ENCODE measurements at places on chromosomes 6 and 20.

- DNase-seq, result no peak
These were observed 17.0 kb upstream of the MEP1A start for GRCh38 chr6:46776070-46776712.

GRCh38 chr20:56986931-56987720 is 279.3 kb downstream of the BMP7 start:
- no peak for DNase-seq

DNA sequence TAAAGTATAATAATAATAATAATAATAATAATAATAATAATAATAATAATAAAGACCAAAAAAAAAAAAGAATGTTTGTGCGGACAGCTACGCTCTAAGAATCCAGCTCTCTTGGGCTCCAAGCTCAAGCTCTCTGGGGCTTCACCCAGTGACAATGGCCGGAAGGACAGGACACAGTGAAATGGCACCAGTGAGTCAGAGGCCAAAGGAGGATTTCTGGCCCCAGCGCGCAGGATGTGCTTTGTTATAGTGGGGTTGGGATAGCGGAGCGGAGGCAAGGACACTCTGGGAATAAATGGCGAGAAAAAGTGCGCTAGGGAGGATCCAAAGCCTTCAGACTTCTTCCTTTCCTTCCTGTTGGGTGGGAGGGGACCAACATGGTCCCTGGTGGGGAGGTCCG is 38.2 kb downstream of the HLA-A start:
- DNase-seq, result no peak

DNA sequence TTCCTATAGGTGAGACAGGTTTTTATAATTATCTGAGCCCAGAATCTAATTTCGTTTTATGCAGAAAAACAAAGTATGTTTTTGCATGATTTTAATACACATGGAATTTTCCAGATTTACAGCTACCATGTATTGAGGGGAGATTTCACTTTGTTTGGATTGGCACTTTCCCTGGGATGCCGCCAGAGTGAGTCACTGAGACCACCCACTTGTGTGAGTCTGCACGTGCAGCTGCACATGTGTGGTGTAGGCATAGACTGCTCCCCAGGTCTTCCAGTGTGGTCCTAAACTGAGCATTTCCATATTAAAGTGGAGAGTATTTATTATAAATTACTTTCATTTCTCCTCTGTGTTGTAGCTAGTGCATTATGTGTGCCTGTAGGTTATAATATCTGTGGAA is 186.8 kb downstream of the UBE3D start:
- DNase-seq, result no peak

GRCh38 chr20:38935967-38936407 is 9.8 kb downstream of the FAM83D start:
- DNase-seq, result no peak

- no peak for DNase-seq
These were observed 22.6 kb upstream of the XRN2 start for GRCh38 chr20:21280522-21281016.

- no peak for DNase-seq
These were observed 98.1 kb upstream of the VSTM2L start for GRCh38 chr20:37804584-37805566.

- DNase-seq, result no peak
These were observed at the start of gene SLC22A3 for GRCh38 chr6:160348223-160349019. Gene SLC22A3 (plus strand): TSS chr6:160348378. CDS start chr6:160348420, 42 bp downstream.

DNA sequence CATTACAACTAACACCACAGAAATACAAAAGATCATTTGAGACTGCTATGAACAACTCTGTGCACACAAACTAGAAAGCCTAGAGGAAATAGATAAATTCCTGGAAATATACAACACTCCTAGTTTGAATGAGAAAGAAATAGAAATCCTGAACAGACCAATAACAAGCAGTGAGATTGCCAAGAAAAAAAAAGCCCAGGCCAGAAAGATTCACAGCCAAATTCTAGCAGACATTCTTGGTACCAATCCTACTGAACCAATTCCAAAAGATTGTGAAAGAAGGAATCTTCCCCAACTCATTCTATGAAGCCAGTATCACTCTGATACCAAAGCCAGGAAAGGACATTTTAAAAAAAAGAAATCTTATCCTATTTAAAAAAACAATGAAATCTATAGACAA is 7.0 kb upstream of the CDK19 start:
- DNase-seq, result no peak

GRCh38 chr6:92810913-92811312 is 608.4 kb downstream of the EPHA7 start:
- DNase-seq, result no peak

DNA sequence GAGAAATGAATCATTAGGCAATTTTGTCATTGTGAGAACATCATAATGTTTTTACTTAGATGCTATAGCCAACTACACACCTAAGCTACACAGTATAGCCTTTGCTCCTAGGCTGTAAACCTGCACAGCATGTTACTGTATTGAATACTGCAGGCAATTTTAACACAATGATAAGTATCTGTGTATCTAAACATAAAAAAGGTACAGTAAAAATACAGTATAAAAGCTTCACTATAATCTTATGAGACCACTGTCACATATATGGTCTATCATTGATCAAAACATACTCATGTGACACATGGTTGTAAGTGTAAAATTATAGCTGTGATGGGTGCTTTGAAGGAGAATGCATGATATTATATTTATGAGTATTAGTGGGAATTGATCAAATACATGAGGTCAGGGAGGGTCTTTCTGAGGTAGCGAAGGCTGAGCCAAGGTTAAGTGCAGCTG is 29.2 kb upstream of the CCN2 start:
- no peak for DNase-seq

- DNase-seq, result no peak
These were observed 1087.6 kb upstream of the CITED2 start for GRCh38 chr6:140462076-140462452.

DNA sequence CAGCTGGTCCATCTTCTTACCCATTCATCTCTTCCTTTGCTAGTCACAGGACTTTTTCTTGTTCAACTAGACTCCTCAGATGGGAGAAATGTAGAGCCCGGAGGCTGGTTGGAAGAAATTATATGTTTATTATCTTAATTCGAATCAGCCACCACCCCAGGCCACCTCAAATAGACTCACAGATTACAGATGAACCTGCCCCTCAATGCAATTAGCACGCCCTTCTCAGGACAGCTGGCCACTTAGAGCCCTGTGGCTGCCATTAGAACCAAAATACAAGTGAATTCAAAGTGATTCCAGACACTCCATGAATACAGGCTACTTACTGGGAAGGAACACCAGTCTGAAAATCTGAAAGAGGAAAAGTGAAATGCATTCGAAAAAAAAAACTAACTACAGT is 176.4 kb downstream of the MAFB start:
- DNase-seq, result no peak

GRCh38 chr6:10082385-10082784 is 332.5 kb downstream of the TFAP2A start:
- DNase-seq, result no peak

DNA sequence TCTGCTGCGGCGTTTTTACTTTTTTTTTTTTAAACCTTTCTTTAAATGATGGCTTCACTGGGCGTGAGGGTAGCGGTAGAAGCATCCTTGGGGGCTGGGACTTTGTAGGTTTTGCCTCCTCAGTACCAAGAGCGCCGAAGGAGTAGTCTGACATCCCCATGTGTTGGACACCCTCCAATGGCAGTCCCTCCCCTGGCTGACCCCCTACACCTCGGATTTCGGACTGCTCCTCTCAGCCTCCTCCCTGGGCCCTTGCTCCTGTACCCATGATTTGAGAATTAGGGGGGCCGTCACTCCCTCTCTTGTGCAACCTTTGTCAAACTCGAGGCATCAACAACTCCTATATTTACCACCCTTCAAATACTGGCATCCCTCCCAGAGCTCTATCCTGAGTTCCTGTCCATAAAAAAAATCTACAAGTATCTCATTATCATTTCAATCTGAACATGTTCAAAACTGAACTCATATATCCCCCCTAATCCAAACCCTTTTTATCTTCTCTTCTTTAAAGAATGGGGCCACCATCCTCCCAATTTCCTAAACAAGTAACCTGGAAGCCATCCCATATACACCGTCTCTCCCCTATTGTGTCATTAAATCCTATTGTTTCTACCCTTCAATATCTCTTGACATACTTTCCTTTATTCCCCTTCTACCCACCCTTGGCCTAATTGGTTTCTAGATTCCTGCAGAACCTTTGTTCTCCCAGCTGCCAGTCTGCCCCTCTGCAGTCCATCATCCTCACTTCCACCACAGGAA is 1.2 kb upstream of the ARFGEF3 start:
- DNase-seq, result no peak

GRCh38 chr20:62955519-62956386 is 3.2 kb downstream of the SLC17A9 start:
- no peak for DNase-seq

DNA sequence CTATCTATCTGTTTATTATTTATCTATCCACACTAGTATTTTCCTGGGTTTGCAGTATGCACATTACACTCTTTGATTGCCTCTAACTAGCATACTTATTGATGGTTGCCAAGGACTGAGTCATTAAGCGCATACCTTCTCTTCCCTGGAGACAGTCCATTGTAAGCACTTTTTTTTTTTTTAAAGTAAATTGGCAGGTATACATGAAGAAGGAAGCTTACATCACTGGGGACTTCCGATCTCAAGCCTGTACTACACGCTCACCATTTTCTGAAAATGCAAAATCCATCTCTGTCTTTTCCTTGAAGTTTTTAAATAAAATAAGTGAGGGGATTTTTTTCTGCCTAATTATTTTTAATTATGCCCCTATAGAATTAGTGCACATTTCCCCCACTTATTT is 63.5 kb downstream of the HMGN3 start:
- DNase-seq, result no peak

GRCh38 chr6:100210137-100211117 is 216.4 kb upstream of the MCHR2 start:
- DNase-seq, result no peak

GRCh38 chr20:62297449-62298227 is 5.2 kb upstream of the ADRM1 start:
- no peak for DNase-seq

- DNase-seq, result no peak
These were observed 134.1 kb downstream of the ELOVL4 start for GRCh38 chr6:79813143-79813850.

GRCh38 chr6:145071836-145072235 is 663.5 kb downstream of the EPM2A start:
- no peak for DNase-seq

DNA sequence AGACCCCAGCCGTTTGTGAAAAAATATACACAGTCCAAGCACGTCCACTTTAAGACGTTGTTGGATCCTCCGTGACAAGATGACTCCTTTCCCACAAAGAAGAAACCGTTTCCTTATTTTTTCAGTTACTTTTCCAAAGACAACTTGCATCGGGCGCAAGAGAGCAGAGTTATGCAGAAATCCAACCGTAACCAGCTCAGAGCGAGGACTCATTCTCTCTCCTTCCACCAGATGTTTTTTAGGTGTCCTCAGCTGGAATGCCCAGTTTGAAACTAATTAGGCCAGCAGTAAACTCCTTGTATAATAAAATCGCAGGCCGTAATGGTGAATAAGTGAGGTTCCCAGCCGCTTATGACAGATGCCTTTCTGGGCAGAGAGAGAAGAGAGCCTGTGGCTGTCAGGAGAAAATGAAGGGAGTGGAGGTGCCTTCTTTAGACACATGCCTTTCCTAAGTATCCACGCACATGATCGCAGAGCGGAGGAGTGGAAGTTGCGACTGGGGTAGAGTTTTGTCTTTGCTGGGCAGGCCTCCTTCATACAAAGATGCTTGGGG is 2.8 kb downstream of the EYA2 start:
- DNase-seq, result no peak

DNA sequence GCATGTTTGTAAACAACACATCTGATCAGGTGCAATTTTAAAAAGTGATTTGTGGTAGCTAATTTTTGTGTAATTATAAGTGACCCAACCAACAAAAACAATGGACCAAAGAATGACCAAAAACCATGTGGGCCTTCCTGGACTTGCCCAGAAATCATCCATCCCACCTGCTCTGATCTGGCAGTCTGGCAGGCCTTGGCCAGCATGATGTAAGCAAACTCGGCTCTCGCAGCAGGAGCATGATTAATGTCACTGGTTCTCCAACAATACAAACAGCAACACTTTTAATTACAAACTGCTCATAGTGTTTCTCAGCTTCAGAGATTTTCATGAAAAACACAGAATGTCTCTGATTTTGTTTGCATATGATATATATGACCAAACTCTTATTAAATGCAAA is 16.1 kb downstream of the TP53INP2 start:
- no peak for DNase-seq

- no peak for DNase-seq
These were observed 6.0 kb upstream of the ZDHHC14 start for GRCh38 chr6:157374889-157375443.

DNA sequence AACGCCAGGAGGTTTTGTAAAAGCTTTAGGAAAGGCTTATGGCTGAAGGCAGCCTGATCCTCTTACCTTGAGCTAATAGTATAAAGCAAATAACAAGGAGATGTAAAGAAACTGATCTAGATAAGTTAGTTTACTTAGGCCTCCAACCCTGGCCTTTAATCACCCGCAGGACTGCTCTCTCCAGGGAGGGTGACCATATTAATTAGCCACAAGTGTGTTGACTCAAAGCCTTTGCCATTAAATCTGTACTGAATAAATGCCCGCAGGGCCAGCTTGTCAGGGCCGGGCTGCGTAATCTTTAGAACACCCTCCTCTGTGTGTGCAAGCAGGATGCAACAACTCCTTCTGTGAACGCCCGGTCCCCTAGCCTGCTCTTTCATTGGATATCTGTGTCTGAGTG is 6.1 kb upstream of the PRSS16 start:
- DNase-seq, result no peak

DNA sequence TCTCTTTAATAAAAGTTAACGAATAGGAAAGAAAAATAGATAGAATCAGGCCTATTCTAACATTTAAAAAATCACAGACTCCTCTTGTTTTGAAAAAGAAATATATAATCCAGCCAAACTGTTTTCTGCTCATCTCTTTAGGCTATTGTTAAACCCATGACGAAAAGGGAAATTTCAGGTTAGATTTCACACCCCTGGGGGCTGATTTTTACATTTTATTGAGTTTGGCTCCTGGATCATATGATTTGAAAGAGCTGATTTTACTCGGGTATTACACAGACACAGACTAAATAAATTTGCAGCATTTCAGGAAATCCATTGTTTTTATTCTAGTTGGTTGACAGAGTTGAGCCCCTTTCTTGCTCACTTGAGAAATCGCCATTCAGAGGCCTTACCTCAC is 135.8 kb upstream of the HMGCLL1 start:
- no peak for DNase-seq

- DNase-seq, result no peak
These were observed 124.3 kb downstream of the DLL1 start for GRCh38 chr6:170166511-170167122.

GRCh38 chr20:42494290-42494689 is 695.4 kb downstream of the PTPRT start:
- no peak for DNase-seq

- DNase-seq, result no peak
These were observed 910.8 kb downstream of the C6orf118 start for GRCh38 chr6:164398647-164399046.

DNA sequence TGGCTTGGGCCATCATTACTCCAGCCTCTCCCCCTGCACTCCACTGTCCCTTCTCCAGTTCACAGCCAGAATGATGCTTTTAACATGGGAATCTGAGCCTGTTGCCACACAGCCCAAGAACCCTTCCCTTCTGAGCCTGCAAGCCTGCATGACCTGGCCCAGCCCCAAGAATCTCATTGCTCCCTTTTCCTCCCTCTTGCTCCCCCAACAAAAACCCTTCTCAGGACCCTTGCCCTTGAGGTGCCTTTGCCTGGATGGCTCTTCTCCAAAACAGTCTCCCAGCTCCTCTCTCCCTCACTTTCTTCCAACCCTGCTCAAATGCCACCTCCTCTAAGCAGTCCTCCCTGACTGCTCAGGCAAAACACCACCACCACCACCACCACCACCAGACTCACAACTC is 157.2 kb downstream of the ANKRD60 start:
- no peak for DNase-seq

GRCh38 chr20:4898282-4899244 is 102.7 kb downstream of the SLC23A2 start:
- DNase-seq, result no peak

Data from T follicular helper cell (primary cell).